ENCODE measurements at places on chromosomes 1 and 21.

DNA sequence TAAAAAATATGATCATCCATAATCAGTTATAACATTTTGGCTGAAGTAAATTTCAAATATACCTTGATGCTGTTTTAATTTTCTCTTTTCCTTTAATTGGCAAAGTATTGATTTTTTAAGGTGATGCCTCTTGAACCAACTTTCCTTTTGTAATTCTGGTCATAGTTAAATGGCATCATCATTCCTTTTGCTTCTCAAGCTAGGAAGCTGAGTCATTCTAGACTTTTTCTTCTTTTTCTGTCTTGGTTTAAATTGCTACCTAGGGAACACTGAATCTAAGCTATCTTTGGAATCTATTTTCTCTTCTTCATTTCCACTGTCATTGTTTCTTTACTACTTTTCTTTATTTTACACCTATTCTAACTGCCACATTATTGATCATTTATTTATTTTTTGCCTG is 162.7 kb downstream of the HMCN1 start:
- DNase-seq, result no peak

- no peak for DNase-seq
Observed at GRCh38 chr1:15176898-15177665, 23.5 kb downstream of the TMEM51 start.

DNA sequence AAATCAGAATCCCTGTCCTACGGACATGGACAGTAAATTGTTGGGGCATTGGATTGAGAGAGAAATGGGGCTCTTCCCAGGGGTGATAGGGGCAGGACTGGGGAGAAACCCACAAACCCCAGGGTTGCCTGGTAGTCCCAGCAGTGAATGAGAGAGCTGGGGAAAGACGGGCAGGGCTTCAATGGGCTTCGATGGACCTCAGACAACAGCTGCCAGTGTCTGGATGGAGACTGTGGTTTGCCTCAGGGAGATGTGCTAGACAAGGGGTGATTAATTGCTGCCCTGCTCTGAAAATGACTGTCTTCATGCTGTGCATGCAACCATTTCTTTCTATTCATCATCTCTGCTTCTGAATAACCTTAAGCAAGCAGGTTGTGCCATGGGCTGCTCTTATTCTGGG is 7.4 kb downstream of the GPR25 start:
- DNase-seq, result peak; percentile 21

GRCh38 chr21:38772646-38773045 is 33.1 kb upstream of the ETS2 start:
- DNase-seq, result no peak

DNA sequence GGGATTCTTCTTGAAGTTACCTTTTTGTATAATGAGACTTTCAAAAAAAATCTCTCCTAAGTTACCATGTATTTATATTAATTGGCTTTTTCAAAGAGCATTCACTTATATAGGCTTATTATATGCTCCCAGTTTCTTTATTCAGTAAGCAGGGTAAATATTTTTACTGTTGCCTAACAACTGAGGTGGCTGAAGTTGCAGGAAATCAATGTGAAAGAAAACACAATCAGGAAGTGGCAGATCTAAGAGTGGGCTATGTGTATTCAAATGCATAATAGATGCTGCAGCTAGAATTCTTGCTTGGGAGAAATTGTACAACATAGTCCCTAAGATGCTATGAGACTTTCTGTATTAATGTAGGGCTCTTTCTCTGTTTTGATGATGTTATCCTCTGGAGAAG is 606.9 kb downstream of the NUF2 start:
- DNase-seq, result no peak

DNA sequence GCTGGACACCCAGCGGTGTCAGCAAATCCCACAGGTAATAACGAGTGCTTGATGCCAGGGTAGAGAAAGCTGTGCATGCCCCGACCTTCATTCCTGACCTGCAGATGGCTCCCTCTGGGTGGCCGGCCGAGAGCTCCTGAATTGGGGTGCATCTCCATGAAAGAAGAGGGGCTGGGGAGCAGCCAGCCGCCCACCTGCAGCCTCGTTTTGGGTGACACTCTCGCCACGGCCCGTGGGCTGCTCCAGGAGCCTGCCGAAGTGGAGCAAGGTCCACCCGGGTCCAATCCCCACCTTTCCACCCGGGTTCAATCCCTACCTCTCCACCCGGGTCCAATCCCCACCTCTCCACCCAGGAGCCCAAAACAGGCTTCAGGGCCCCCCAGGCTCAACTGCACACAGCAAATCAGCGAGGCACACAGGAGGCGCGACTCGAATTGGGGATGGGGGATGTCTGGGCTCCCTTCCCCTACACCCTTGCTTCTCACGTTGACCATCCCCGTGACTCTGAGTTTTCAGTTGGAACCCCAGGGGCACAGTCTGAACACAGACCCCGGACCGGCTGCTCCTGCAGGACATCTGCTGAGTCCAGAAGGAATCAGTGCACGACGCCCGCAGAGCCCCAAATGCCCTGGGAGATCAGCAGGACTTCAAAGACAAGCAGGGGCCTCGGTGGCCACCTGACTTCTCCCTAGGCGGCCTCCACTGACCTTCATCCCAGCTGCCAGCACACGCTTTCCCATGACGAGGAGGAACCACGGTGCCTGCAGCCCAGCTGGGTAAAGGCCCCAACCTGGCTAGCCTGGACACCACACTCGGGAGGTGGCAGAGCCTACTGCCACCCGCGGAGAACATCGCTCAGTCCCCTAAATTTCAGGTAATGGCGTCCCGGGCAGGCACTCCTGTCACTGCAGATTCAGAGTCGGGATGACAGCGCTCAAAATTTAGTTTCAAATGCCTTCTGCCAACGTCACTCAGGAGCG is 159.0 kb downstream of the NPHP4 start:
- no peak for DNase-seq

GRCh38 chr21:14533499-14534428 is 12.4 kb downstream of the SAMSN1 start:
- peak; percentile 21 for DNase-seq

DNA sequence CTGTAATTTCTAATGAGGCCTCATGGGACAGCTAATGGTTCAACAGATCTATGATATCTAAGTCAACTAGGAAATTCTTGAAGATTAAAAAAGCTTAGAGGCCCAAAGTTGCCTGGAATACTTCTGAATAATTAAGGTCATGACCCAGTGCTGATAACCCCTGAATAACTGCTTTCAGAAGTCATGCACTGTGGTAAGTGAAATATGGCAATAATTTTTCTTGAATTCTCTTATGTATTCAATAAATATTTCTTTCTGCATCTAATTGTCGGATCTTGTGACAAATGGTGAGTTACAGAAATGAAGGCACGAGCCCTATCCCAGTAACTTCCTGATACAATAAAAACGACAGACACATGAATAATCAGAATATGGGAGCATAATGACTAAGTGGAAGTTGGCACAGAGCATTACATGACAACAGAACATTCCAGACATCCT is 219.3 kb upstream of the GREM2 start:
- DNase-seq, result no peak

- no peak for DNase-seq
Observed at GRCh38 chr1:171083222-171083621, 7.5 kb upstream of the FMO3 start.

GRCh38 chr1:202189001-202189790 is 4.4 kb upstream of the LGR6 start:
- DNase-seq, result peak; percentile 83

DNA sequence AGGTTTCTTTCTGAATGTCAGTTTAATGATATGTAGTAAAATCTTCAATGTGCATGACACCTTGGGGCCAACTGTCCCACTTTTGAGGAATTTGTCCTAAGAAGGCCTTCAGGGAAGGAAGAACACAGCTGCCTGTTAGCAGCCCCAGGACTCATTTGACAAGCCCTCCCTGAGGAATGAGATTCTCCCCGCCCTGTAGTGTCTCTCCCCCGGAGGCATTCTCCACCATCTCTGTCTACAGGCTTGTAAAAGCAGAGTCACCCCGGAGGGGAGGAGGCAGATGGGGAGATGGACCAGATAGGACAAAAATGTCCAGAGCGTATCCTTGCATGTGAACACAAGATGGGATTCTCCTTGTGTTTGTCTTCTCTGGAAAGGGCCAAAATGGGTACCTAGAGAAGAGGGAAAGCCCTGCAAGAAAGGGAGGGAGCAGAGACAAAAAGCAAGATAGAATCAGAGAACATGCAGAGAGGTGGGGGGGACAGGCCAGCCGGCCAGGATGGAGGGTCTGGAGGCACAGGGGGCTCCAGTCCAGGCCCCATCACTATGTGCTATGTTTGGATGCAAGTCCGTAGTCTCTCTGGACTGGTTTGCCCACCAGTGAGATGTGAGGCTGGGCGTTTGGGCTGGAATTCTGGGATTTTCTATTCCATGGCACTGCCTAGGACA is 12.0 kb upstream of the WNT3A start:
- DNase-seq, result no peak

DNA sequence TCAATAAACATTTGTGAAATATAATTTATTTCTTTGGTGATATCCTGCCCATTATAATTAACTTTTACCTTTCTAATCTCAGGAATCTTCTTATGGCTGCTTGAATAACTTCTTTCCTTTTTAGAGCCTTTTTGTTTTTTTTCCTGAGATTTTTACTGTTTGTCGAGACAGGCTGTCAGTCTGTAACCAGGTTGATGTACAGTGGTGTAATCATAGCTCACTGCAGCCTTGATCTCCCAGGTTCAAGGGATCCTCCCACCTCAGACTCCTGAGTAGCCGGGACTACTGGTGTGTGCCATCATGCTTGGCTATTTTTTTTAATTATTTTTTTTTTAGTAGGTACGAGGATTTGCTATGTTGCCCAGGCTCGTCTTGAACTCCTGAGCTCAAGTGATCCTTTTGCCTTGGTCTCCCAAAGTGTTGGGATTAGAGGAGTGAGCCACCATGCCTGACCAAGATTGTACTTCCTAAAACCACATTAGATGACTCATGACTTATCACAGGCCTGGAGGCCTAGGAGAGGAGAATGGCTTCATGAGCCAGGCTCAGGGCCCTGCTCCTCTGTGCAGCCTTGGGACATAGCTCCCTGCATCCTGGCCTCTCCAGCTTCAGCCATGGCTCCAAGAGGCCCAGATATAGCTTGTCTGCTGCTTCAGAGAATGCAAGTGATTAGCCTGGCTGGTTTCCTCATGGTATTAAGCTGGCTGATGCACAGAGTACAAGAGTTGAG is 48.6 kb downstream of the CTH start:
- no peak for DNase-seq

DNA sequence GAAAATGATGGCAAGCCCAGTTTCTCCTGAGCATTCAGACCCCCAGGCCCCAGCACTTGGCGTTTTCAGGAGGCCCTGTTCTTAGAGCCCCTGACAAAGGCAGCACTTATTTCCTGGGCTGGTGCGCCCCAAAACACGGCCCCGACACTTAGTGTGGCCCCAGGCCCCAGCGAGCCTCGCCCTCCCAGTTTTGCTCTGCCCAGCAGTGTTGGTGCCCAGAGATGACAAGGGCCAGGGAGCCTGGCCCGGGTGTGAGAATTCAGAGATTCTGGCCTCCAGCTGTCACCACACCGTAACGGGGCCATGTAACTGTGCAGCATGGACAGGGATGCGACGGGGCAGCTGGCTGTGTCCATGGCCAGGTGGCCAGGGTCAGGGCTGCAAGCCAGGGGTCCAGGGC is 18.0 kb upstream of the ARHGEF16 start:
- DNase-seq, result no peak

- no peak for DNase-seq
Observed at GRCh38 chr1:55076356-55076755, 37.0 kb downstream of the PCSK9 start.

GRCh38 chr1:41622859-41623732 is 138.6 kb upstream of the EDN2 start:
- DNase-seq, result no peak

DNA sequence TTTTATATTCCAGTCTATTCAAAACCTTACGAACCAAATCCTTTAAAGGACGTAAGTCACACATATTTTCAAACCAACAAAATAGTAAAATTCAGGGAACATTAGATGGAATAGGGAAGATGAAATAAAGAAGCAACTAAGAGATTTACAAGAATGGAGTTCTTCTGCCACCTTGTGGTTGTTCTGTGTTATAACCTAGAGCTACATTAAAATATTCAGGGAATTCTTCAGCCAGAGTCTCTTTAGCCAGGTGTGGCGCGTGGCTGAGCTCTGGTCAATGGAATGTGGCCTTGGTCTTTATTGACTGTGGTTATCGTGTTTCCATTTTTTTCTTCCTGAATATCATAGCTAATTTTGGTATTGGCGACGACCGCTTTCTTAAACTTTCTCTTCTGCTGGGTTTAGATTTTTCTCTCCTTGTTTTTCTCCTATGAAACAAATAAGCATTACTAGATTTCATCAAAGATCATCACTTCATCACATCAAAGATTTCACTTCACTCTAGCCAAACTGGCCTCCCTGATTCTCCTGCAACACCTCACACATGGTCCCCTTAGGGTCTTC is 221.3 kb downstream of the MRPL39 start:
- DNase-seq, result no peak

DNA sequence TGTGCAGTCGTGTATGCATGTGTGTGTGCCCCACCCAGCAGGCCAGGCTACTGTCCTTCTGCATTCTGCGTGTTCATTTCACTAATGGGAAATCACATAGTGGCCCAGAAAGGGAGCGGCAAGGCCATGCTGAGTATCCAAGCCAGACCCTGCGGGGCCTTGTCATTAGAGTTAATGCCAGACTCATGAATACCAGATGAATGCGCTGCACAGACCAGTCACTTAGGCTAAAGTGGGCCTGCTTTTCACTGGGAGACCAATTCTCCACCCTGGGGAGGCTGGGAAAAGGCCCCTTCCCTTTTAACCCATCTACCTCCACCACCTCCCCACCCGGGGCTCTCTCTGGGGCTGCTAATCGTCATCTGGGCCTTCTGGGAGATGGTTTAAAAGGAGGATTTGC is 17.0 kb upstream of the GRIK3 start:
- no peak for DNase-seq

DNA sequence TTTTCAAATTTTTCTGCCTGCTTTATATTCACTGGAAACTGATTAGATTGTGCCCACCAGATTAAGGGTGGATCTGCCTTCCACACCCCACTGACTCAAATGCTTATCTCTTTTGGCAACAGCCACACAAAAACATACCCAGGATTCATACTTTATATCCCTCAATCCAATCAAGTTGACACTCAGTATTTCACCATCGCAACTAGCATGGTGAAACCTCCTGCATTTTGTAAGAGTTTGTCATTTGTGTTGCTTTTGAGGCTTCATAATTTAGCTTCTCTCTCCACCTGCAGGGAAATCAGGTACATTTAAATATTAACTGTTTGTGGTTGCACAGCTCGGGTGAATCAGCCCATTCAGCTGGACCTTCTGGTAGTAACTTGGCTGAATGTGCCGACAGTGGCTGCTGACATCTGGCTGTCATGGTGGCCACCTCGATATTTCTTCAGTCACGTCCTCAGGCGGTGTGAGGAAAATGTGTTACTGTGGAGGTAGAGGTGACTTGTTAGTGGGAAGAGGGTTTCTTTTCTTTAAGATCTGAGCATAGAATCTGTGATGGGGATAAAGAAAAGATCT is 224.0 kb downstream of the PTBP2 start:
- no peak for DNase-seq
